ENCODE measurements at places on chromosomes 13 and 19.

DNA sequence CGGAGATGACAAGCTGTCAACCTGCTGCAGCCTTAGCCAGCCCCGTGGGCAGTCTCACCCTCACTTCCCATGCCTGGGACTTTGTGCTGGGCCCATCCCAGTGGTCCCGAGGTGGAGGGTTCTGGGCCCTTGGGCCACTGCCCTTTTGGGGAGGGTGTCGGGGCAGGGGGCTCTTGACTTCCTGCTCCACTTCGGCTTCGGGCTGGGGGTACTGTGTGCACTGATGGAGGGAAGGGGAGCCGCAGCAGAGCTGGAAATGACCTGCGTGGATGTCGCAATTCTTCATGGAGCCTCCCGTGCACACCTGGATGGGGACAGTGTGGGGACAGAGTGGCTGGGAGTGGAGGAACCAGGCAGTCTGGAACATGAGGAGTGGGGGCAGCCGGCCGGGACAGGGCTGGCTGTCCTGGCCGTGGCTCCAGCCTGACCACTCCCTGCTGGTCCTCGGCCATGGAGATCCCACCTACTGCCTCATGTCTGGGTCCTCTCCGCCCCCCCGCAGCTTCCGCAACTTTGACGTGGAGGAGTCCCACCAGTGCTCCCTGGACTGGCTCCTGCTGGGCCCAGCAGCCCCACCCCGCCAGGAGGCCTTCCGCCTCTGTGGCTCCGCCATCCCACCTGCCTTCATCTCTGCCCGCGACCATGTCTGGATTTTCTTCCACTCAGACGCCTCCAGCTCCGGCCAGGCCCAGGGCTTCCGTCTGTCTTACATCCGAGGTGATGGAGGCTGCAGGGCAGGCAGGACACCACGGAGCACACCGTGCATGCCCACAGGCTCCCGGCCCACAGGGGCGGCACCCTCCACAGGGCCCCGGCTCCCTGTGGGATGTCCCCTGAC, 10.2 kb downstream of the LRP3 start:
- no peak for DNase-seq

GRCh38 chr13:52070929-52071523, 46.5 kb downstream of the UTP14C start:
- DNase-seq = no peak

GRCh38 chr13:31069808-31070534, 91.7 kb downstream of the HSPH1 start:
- DNase-seq = no peak

GRCh38 chr13:99868767-99869166, 102.8 kb downstream of the ZIC5 start:
- DNase-seq = no peak

- no peak for DNase-seq
These were observed 569.2 kb downstream of the MYO16 start for GRCh38 chr13:109198585-109198984.

DNA sequence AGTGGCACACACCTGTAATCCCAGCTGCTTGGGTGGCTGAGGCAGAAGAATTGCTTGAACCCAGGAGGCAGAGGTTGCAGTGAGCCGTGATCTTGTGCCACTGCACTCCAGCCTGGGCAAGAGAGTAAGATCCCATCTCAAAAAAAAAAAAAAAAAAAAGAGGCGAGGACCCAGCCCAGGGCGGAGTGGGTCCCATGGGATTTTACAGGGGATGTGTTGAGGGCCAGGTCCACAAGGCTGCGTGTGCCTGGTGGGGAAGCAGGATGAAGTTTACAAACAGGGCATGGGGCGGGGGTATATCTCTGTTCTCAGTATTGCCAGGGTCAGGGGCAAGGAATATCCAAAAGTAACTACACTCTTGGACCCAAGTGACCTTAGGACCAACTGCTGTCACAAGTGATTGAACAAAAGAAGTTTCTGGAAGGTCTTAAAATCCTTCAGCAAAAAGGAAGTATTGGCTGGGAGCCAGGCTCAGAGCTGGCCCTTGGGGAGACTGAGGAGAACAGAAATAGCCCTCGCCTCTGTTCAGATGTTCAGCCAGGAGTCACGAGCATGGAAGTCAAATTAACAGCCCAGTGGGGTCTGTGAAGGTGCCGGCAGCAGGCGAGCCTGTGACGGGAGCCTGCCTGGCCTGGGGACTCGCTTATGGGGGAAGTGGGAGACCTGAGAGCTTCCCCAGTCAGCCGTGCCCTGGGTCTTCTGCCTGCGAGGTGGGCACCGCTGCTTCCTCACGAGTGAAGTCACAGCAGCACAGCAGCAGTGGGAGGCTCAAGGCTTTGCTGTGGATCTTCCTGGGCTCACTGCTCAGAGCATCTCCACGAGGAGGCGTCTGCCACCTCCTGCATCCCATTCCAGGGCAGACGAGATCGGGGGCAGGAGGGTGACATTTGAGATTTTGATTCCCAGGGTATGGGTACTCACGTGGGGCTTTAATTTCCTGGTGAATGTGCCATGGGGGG, 6.4 kb downstream of the MYO9B start:
- DNase-seq = no peak

GRCh38 chr19:10685210-10685609, 16.0 kb upstream of the QTRT1 start:
- no peak for DNase-seq

- DNase-seq = no peak
These were observed 36.1 kb downstream of the GADD45B start for GRCh38 chr19:2511991-2512390.

DNA sequence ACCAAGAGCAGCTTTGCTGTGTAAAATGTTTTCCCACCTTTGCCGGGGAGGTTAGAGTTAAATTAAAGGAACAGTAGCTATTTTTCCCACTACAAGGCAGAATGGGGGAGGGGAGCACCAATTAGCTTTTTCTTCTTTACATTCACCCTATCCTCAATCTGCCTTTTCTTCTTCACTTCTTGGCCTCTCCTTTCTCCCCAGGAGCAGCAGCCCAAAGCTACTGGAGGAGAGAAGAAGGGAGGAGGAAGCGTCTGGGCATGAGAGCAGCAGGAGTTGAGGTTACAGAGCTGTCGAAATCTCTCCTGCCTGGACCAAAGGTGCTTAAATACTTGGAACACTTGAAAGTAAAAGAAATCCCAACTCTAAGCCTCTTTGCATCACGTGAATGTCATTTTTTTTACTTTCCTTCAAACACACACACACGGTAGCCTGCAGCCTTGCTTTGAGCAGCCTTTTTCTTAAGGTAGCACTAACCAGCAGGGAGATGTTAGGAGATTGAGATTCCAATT, 39.0 kb upstream of the WASF3 start:
- no peak for DNase-seq

GRCh38 chr13:113941571-113942191, 32.2 kb downstream of the C13orf46 start:
- no peak for DNase-seq

- DNase-seq = no peak
These were observed 731.0 kb downstream of the SLITRK6 start for GRCh38 chr13:85068231-85068630.

DNA sequence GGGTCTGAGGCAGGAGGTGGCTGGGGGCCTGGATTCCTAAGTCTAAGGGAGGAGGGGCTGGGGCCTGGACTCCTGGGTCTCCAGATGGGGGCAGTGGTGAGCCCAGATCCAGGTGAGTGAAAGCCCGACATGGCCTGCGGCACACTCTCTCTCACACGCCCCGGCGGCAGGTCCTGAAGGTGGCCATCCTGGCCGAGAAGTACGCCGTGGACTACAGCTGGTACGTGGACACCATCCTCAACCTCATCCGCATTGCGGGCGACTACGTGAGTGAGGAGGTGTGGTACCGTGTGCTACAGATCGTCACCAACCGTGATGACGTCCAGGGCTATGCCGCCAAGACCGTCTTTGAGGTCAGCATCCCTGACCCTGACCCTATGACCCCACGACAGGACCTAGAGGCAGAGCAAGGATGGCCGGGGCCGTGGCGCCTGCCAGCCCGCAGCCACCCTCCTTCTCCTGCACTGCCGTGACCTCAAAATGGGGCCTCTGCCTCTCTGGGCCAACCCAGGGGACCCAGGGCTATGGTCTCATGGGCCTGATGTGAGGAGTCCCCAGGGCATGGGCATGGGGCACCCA, 13.2 kb downstream of the FUZ start:
- DNase-seq = no peak

DNA sequence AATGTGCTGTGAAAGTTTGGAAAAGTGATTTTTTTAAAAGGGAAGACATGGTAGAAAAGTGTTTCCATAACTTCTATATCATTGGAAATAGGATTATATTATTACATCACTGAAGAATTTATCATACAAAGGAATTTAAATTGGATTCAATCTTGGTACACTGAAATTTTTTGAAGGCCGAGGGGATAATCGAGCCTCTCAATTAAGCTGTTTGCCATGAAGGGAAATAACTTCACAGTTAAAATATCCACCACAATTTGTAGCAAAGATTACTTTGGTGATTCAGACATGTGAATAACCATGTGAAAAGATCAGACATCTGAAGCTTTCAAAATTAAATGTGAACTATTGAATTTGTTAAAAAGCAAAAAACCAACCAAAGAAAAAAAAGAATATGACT, 215.3 kb downstream of the KLF5 start:
- DNase-seq = no peak

DNA sequence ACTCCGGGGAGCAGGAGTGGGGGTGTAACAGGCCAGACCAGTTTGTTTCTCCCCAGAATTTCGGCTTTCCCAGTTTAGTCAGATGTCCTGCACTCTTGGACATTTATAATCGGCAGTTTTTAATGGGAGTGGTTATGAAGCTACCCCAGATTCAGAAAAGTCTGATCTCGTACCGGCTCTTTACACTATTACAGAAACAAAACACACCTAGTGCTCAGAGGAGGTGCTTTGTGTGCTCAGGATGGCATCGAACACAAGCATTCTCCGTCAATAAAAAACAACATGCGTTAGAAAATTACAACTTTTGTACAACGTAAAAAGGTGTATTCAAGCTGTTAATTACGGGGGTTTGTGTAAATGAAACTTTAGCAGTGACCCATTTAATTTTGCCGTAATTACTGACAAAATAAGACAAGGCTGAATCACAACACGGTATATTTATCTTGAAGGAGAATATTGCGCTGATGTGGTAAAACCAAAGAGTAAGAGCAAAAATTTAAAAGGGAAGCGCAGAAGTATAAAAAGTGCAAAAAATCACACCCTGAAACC, 6.6 kb upstream of the SOX1 start:
- DNase-seq = no peak

DNA sequence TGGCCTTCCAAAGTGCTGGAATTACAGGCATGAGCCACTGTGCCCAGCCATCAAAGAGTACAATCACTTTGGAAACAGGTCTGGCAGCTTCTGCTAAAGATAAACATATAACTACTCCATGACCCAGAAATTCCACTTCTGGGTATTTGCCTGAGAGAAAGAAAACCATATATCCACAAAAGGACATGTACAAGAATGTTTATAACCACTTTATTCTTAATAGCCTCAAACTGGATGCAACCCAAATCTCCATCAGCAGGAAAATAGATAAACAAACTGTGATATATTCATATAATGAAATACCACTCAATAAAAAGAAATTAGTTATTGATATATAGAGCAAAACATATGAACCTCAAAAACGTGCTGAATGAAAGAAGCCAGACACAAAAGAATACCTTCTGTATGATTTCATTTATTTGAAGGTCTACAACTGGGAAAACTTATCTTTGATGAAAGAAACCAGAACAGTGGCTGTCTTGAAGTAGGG, 40.5 kb downstream of the TEX26 start:
- no peak for DNase-seq

DNA sequence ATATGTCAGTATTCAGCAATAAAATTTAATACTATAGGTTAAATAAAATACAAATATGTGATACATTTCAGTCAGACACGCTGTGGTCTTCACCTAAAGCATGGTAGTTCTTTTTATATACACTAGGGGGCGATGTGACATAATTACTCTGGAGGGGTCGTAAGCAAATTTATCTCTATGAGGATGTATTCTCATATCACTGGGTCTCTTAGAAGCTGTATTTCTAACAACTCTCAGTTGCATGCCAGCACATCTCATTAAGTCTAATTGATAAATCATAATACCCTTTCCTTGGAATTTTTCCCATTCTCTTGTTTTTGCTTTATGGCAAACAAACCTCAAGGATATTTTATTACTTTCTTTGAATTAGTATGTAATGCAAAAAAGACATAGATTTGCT, 3.9 kb upstream of the PCDH17 start:
- DNase-seq = no peak

DNA sequence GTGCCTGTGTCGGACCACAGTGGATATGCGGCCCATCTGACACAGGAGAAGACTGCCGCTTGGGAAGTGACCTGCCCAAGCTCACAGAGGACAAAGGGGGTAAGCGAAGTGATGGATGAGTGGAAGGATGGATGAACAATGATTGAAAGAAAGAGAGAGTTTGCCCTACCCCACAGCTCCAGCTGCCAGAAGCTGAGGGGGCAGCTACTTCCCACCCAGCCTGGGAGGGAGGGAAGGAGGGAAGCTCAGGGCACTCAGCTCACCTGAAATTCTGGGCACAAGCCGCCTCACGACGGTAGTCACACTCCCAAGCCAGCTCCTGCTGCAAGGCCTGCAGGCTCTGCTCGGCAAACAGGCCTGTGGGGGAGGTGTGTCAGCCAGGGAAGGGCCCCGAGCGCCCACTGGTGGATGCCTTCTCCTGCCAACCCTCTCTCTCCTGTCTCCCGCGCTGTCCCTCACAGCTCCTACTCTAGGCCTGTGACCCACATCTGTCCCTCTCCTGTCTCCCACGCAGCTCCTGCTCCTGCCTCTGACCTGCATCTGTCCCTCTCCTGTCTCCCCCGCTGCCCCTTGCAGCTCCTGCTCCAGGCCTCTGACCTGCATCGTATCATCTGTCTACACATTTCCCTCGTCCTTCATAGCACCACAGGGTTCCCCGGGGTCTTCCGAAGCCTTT, 12.0 kb upstream of the NUMBL start:
- DNase-seq = no peak

GRCh38 chr13:114119196-114119595, 13.2 kb downstream of the RASA3 start:
- DNase-seq = no peak

GRCh38 chr13:106570299-106570852, 2.4 kb upstream of the ARGLU1 start:
- peak; percentile 95 for DNase-seq

- DNase-seq = no peak
These were observed 196.8 kb downstream of the PDS5B start for GRCh38 chr13:32783067-32783466.

GRCh38 chr13:113919761-113920559, 53.9 kb downstream of the C13orf46 start:
- DNase-seq = no peak

DNA sequence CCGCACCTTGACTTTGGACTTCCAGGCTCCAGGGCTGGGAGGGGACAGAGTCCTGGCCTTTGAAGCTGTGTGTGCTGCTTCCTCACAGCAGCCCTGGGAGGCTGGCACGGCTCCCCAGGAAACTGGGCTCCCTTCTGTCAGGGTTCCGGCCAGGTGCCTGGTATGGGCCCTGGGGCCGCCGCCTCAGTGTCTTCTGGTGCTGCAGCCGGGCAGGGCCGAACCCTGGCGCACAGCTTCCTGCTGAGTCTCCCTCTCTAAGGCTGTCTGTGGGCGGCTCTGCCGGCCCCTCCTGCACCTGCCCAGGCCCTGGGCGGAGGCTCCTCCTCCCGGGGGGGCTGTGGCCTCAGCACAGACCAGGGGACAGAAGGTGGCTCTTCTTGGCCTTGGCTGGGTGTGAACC, 32.4 kb downstream of the GPX4 start:
- no peak for DNase-seq

Measured in CD4-positive, alpha-beta T cell treated with Interferon alpha-2 for 1 hour (primary cell).